ENCODE measurements at places on chromosomes 16 and 17.
A peak's percentile ranks its signal among the peaks of the same experiment; 100 is the strongest.

- no peak for ATAC-seq
Observed at GRCh38 chr16:87687126-87687910, 78.5 kb downstream of the KLHDC4 start.

- no peak for ATAC-seq
Observed at GRCh38 chr17:42841975-42842685, 2.2 kb upstream of the AOC2 start.

DNA sequence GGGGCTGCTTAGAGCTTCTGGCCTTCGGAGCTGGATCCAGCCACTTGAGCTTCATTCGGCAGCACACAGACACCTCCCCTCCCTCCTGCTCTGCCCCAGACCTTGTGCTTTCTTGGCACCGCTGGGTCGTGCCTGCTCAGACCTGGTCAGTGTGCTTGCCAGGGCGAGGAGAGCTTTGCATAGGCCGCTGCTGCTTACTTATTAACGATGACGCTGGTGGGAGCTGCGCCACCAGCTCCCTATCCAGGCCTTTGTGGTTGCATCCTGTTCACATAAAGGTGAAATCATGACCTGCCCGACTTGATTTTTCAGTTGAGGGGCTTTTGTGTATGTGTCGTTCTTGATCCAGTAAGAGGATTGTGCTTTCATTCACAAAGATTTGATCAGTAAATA, 101.1 kb downstream of the MSI2 start:
- ATAC-seq, result no peak

DNA sequence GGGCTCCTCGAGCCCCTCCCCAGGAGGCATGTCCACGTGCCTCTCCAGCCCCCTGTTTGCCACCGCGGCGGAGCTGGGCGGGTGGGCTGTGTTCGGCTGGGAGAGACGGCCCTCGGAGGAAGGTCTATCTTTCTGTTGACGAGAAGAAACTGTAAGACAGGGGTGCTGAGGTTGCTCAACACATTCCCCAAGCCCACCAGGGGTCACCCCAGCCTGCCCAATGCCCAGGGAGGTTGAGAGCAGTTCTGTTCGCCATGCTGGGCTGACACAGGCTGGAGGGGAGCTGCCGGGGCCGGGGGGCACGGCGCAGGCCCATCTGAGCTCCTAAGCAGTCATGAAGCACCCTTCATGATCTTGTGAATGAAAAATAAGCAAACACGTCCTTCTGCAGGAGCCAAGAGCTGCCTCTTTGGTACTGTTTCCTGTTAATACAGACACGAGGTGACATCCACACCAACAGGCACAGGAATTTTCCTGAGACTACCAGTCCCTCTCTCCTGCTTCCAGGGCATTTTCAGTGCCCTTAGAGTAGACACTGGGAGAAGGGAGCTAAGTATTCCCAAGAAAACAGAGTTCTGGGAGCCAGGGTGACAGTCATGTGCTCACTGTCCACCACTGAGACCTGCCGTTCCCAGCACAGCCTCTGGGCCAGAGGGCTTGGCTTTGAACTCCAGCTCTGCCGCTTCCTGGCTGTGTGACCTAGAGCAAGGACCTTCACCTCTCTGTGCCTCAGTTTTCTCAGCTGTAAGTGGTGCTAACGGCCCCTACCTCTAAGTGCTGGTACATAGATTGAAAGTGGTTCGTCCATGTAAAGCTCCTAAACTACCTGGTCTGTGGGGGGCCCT, 9.2 kb downstream of the UBALD2 start:
- no peak for ATAC-seq

DNA sequence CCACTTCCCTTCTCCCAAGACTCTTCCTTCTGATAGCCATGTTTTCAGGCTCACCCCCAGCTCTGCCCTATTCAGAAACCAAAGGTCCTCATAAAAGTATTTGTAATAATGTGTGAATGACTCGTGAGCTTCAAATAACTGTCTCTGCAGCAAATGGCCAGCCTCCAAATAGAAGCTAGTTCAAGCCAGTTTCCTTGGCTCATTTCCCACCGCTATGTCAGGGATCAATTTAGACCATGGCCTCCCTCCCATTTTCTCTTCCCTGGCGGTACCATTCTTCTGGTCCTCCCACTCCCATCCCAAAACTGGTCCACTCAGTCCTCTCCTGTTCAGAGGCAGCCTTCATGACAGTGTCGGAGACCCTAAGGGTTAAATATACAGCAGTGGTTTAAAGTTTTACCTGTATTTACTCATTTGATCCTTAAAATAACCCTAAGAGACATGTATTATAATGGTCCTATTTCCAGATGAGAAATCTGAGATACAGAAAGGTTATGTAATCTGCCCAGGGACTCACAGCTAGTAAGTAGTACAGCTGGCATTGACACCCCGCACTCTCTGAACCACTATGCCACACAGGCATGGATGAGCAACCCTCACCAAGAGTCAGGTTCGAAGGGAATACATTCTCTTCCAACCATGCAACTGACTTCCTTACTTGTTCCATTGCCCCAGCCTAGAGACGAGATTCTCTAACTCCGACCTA, 42.9 kb downstream of the GAS7 start:
- ATAC-seq, result no peak

- ATAC-seq, result no peak
Observed at GRCh38 chr17:76927577-76927976, 59.4 kb downstream of the MGAT5B start.

DNA sequence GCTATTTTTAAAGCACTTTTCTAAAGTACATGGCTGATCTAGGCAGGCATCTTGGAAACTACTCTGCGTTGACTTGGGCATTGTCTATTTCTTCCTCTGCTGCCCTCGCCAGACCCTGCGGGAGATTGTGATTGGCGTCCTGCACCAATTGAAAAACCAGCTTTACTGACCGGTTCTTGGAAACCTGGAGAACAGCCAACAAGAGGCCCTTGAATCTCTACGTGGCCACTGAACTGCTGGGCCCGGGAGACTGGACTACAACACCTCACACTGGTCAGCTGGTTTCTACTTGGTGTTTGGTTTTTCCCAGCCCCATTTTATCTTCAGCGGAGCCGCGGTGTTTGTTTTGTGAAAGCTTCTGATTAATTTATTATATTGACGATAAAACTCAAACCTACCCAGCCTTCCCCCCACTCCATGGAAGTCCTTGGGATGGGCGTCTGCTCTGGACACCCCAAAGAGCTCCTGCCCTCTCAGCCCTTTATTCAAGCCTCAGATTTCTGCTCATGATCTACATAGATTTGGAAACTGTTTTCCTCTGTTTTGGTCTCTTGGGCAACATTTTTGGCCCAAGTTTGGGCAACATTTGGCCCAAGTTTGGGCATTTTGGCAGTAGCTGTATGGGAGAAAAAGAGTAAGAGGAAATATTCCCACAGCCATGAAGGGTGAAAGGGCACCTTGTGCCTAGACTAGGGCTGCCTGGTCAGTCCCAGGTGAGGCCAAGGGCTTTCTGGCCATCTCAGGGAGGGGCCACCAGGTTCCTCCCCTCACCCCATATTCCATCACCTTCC, 4.7 kb downstream of the MLX start:
- ATAC-seq, result no peak

DNA sequence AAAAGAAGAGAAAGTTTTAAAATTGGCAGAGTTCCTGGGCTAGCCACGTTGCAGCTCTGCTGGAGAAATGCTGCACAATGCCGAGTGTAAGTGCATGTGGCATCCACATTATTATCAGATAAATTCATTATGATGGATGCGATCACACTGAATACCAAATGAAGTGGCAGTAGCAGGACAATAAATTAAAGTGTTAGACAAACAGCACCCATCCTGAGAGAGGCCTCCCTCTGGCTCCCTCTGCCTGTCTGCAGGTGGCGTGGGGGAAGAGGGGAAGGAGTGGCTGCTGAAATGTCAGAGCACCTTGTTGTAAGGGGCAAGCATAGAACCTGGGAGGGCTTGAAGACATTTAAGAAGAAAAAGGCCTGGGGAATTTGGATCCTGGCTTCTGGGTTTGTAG, 324.1 kb downstream of the HAPSTR1 start:
- ATAC-seq, result no peak

DNA sequence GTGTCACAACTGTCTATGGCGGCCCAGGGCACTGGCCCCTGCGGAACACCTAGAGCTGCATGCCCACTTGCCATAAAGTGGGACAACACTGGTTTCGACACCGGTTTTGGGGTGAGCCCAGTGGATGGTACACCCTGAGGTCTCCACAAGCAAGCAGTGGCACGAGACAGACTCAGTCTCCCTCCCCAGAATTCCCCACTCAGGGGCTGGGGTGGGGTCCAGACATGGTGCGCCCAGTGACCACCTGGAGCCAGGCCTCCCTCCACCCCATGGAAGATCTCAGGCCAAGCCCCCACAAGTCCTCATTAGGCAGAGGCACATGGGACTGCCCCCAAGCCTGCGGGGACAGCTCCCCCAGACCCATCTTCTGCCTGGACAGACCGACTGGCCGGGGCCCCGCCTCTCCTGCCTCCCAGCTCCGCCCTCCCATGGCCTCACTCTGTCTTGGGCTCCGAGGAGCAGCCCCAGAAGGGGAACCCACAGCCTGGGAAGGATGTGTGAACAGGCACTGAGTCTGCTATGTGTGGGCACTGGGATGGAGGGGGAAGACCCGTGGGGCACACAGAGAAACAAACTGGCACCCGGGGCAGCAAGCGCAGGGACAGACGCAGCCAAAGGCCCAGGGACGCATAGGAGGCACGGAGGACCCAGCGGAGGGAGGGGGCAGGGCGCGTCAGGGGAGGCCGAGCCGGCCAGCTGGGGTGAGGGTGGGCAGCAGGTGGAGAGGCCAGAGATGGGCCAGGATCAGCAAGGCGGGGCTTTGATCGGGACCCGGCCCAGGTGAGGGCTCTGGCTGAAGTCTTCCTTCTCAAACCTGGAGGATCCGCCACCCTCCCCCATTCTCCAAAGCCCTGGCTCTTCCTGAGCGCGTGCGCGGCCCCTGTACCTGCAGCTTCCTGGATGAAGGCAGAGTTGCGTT, 2.8 kb downstream of the TEPSIN start:
- no peak for ATAC-seq

- ATAC-seq, result peak; percentile 21
Observed at GRCh38 chr16:67873435-67874370, 851 bp downstream of the EDC4 start.

- no peak for ATAC-seq
Observed at GRCh38 chr17:82356845-82357355, 2.1 kb upstream of the TEX19 start.

GRCh38 chr17:78878871-78879527, 24.0 kb downstream of the CEP295NL start:
- ATAC-seq, result peak; percentile 7

DNA sequence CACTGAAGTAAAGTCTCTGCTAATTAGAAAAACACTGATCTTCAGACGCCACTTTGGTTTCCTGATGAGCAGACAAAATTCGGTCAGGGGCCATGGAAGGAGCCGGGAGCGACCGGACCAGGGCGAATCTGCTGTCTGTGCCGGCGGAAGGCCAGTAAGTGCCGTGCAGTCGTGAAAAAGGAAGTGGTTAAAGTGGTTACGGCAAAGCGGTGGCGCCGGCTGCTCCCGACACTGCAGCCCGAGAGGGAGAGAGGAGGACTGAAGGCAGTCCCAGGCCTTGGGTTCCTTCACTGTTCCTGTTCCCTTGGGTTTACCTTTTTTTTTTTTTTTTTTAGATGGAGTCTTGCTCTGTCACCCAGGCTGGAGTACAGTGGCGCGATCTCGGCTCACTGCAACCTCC, 17.3 kb upstream of the HEXD start:
- ATAC-seq, result peak; percentile 92

DNA sequence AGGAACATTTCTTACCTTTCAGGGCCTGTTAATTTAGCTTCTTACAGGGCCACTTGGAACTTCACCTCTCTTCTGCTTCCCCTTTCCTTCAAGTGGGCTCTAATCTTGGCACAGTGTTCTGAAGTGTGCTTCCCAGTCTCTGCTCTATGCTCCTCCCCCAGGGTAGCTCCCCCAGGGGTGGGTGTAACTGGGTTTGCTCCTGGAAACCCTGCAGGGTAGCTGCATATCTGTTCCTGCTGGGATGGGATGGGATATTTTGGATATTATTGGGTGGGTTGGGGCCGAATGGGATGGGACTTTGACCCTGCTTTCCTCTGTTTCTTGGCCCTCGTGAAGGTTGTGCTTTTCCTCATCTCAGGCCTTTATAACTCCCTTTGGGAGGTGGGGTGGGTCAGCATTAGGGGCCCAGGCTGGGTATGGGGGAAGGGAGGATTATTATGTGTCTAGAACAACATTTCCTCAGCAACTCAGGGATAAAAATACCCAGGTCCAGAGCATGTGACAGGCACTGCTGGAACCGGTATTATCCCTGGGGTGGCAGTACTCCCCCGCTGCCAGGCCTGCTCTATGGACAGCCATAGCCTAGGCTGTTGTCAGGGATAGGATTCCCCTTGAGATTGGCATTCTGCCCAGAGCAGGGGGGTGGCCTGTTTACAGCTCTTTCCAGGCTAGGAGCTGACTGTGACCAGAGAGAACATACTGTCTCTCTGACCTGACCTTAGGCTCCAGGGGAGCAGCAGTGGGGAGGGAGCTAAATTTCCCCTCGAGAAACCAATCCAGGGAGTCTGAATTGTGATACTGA, 5.0 kb downstream of the NFE2L1 start:
- ATAC-seq, result no peak

- no peak for ATAC-seq
Observed at GRCh38 chr17:57953705-57954396, 1.4 kb downstream of the CUEDC1 start.

GRCh38 chr17:9158544-9159452, 137.5 kb downstream of the NTN1 start:
- ATAC-seq, result no peak

DNA sequence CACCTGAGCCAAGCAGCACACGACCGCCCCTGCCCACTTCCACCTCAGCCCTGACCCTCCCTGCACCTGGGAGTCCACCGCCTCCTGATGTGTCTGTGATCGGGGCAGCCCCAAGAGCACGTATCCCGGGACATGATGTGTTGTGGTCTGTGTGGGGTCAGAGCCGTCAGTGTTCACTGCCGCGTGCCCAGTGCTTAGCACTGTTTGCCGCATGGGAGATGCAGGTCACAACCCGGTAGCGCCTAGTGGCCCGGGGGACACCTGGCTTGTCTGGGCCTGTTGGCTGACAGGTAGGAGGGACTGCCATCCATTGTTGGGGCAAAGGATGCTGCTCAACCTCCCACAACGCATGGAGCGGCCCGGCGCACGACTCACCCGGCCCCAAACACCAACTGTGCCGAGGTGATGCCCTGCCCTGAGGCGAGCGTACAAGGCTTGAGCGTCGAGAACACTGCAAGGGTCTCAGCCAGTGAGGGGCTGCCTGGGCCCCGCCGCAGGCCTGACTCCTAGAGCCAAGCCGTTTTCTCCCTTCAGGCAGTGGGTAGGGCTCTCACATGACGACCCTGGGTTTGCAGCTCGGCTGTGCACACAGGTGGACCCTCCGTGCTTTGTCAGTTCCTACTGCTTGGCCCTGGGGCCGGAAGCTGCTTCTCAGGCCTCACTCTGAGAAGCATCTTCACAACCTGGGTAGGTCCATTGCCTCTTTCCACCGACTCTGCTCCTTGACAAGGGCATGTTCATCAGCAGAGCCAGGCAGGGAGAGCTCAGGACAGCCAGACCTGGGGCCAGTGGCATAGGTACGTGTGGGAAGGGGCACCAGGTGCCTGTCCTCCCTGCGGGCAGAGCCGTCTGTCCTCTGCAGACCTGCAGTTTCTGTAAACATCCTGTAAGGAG, 5.9 kb upstream of the C16orf95 start:
- no peak for ATAC-seq

- no peak for ATAC-seq
Observed at GRCh38 chr17:66579556-66579955, 255.4 kb upstream of the CACNG5 start.
